ENCODE measurements at places on chromosomes 2 and 18.

DNA sequence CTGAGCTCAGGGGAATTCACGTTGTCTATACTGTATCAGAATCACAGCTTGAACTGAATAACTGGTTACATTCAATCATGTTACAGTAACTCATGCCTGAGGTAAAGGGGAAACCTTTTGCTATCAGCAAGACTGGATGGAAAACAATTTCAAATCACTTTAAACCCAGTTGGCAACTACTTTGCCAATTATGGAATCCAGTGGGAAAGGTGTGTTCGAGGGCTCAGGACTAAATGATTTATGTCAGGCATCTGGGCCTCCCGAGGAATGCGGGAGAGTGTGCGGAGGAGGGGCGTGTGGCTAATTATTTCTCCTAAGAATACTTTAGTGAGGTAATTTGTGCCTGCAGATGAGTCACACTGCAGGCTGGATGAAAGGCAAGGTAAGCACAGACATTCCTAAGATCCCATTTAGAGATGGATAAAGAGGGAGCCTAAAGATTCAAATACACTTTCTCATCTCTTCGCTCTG, 100.1 kb downstream of the HRH4 start:
- DNase-seq, result no peak

DNA sequence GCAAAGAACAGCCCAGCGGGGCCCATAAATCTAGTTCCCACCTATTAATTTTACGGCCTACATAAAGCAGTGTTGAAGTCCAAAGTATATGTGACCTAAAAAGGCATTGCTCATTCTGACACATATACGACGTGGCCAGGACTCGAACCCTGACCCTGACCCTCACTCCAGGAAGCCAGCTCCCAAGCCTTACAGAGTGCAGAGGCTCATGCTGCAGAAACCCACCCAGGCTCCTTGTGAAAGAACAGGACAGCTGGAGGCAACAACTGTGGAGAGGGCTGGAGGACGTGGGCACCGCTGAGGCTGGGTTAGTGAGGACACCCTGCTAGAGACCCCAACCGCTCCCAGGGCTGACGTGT, 221.6 kb downstream of the CYP26B1 start:
- no peak for DNase-seq

- DNase-seq, result no peak
Observed at GRCh38 chr2:176931588-176932563, 280.7 kb upstream of the HNRNPA3 start.

- DNase-seq, result no peak
Observed at GRCh38 chr2:149652526-149652925, 65.0 kb upstream of the MMADHC start.

GRCh38 chr18:36638224-36638623, 190.6 kb downstream of the TPGS2 start:
- DNase-seq, result no peak

DNA sequence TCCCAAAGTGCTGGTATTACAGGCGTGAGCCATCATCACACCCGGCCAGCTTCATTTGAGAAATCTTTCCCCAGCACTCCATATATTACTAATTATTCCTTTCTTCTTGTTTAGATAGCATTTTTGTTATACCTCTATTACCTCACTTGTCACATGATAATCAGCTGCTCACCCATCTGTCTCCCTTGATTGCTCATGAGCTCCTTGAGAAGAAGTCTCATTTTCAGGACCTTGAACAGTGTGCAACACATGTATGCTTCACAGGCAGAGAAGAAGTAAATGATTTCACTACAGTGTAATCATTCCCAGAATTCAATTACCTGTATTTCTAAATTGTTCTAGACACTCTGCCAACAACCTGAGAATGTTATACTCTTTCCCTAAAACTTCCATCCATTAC, 6.2 kb downstream of the PAIP2B start:
- no peak for DNase-seq

- no peak for DNase-seq
Observed at GRCh38 chr2:31002537-31003150, 135.6 kb downstream of the GALNT14 start.

DNA sequence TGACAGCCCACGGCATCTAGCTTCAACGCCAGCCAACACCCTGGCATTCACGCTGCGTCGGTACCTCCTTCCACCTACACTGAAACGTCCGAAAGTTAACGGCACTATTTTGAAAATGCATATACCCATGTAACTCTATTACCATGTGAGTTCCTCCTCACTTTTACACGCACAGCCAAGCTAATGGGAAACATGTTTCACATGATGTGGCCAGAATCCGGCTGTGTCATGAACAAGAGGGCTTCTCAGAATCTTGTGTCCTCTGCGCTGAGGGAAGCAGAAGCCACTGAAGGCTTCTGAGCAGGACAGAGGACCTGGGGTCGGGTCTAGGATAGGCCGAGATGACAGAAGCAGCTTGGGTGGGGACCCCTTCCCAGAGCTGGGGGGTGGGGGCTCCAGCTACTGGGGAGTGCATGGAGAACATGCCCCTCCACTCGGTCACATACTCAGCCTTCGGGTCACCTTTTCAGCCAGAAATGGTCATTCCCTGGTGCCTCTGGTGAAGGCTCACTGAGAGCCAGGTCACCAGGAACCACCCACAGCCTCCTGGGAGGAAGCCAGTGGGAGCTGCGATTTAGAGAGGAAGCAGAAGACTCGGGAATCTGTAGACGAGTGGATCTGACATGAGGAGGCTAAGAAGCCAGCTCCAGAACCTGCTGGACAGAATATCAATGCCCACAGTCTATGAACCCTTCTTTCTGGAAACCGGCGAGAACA, 41.5 kb downstream of the HDAC4 start:
- no peak for DNase-seq

GRCh38 chr2:126431136-126431535, 224.8 kb upstream of the GYPC start:
- DNase-seq, result no peak

DNA sequence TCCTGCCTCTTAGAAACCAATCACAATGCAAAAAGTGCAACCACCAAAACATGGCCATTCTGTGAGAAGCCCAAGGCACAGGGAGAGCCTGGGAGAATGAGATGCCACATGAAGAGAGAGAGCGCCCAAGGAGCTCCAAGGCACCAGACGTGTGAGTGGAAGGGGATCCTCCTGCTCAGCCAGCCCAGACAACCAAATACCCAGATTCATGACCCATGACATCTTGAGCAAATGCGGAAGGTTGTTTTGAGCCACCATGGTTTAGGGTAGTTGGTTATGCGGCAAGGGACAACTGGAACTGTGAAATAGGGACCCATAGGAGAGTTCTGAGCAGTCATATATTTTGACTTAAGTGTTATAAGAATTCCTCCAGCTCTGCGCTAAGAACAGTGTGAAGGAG, 7.0 kb downstream of the AFF3 start:
- DNase-seq, result no peak

DNA sequence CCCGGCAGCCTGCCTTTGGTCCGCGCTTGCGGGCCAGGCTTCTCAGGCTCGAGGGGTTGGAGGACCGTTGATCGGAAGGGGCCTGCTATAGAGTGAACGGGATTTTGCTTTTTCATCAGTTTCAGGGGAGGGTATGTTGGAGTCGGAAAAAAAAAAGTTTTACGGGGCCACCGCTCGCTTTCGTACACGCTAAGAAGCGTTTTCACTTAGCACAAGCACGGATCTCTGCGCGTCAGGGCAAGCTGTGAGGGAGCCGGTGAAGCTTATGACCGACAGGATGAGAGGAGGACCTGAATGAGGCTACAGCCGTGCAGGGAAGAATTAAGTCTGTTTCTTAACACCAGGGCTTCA, 443 bp downstream of the CPSF3 start:
- no peak for DNase-seq

- no peak for DNase-seq
Observed at GRCh38 chr2:205864491-205864890, 182.2 kb downstream of the NRP2 start.

- DNase-seq, result no peak
Observed at GRCh38 chr2:47038656-47039488, 116.2 kb downstream of the STPG4 start.

- DNase-seq, result peak; percentile 42
Observed at GRCh38 chr2:6072768-6073167, 380.6 kb downstream of the SOX11 start.

GRCh38 chr18:78857314-78858150, 122.1 kb upstream of the SALL3 start:
- no peak for DNase-seq

- DNase-seq, result peak; percentile 95
Observed at GRCh38 chr2:176574484-176575236, 305.4 kb downstream of the MTX2 start.

DNA sequence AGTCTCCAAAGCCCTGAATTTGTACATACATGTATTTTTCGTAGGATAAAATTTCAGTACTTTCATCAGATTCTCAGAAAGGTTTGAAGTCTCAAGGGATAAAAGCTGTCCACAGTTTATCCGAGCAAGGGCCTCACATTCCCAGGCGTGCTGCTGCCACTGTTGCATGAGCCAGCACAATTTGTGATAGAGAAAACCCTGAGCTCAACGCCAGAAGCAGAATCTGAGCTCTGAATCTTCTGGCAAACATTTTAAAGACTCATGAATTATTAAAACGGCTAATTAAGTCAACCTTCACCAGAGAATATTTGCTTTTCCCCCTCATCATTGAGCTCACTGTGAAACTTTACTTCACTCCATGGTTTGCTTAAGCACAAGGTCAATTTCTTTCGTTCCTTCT, 38.5 kb upstream of the STPG4 start:
- DNase-seq, result peak; percentile 48

GRCh38 chr2:157173740-157174184, 83.7 kb upstream of the GALNT5 start:
- no peak for DNase-seq

- DNase-seq, result no peak
Observed at GRCh38 chr2:29430382-29431112, 315.3 kb downstream of the CLIP4 start.

GRCh38 chr2:237280229-237280628, 133.7 kb downstream of the COL6A3 start:
- no peak for DNase-seq
